ENCODE measurements at places on chromosomes 1 and 21.

- no peak for DNase-seq
Measured at GRCh38 chr1:103063921-103064320, 44.4 kb downstream of the COL11A1 start.

DNA sequence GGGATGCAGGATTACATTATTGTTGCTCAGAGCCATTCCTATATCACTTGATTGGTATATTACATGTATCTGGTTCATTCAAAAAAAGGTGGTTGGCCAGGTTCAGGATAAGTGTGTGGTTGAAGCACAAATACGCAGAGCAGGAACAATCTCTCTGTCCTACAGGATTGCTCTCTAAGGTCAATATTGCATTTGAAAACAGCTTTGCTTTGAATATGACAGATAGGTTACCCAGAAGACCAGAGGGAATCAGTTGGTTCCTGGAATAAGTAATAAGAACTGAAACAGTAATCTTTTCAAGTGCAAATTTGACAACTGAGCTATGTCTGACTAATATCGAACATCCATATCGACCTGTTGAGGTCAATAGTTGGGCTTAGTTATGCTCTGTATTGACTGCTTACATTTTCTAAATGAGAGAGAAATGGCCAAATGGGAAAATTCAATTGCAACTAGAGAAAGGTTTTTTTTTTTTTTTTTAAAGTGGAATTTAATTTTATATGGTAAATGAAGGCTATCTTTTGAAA is 176.8 kb downstream of the ATP6V1G3 start:
- no peak for DNase-seq

DNA sequence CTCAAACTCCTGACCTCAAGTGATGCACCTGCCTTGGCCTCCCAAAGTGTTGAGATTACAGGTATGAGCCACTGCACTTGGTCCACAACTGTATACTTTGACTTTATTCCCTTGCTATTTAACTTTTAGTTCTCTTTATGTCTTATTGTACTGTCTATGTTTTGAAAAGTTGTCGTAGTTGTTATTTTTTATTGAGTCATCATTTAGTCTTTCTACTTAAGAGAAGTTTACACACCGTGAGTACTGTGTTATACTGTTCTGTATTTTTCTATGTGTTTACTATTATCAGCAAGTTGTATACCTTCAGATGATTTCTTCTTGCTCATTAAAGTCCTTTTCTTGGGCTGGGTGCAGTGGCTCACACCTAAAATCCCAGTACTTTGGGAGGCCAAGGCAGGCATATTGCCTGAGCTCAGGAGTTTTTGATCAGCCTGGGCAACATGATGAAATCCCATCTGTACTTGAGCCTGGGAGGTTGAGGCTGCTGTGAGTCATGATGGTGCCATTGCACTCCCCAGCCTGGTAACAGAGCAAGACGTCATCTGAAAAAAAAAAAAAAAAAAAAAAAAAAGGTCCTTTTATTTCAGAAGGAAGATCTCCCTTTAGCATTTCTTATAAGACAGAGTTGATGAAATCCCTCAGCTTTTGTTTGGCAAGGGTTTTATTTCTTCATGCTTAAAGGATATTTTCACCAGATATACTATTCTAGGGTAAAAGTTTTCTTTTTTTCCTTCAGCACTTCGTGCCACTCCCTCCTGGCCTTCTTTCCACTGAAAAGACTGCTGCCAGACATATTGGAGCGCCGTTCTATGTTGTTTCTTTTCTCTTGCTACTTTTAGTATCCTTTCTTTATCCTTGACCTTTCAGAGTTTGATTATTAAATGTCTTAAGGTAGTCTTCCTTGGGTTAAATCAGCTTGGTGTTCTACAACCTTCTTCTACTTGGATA is 47.6 kb downstream of the TNFSF18 start:
- DNase-seq = no peak

- DNase-seq = peak; percentile 92
Measured at GRCh38 chr1:2205191-2205952, 10.8 kb upstream of the FAAP20 start.

GRCh38 chr1:159076438-159077119 is at the start of gene AIM2:
TSS of gene AIM2 (minus strand) at chr1:159076766. CDS start at chr1:159073499, 3,267 bp downstream.
- DNase-seq = peak; percentile 82

- no peak for DNase-seq
Measured at GRCh38 chr1:241778117-241778516, 69.9 kb upstream of the EXO1 start.

DNA sequence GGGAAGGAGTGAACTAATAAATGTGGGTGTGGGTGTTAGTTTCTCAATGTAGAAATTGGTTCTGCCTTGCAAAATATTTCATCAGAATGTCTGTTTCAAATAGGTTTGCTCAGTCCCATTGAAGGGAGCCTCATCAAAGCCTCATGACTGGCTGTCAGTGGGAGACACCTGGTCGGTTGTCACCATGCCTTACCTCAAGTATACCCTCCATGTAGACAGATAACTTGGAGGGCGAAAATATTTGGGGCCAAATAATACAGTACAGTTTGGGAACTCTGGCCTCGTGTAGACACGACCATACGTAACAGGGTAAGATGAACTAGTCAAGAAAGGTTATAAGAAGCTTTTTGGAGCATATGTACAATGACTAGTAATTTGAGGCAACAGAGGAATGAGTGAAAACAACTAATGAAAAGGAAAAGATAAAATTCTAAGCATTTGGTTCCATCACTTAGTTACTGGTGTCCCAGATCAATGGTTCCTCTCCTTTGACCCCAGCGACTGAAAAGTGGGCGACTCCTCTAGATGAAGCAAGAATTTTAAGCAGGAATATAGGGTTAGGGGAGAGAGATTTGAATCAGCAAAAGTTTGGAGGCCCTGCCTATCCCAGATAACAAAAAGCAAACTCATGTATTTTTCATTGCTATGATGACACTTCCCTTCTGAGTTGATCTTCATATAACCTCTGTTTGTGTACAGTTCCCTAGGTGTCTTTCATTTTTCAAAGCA is 163.9 kb downstream of the LRRC40 start:
- DNase-seq = no peak

Data from CD4-positive, CD25-positive, alpha-beta regulatory T cell (primary cell).